ENCODE measurements at places on chromosomes 2 and 18.

DNA sequence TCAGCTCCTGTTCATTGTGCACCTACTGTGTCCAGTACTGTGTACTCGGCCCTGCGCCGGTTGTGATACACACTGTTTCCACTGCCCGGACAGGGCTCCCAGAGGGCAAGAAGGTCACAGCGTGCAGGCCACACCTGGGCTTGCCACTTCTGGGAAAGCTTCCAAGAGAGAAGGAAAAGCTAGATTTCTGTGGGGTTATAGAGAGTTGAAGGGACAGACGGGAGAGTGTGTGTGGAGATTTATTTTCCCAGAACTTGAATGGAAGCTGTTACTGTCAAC, 3.8 kb upstream of the CNDP1 start:
- DNase-seq = no peak

- no peak for DNase-seq
These were observed 25.1 kb upstream of the TXNDC2 start for GRCh38 chr18:9860682-9861081.

DNA sequence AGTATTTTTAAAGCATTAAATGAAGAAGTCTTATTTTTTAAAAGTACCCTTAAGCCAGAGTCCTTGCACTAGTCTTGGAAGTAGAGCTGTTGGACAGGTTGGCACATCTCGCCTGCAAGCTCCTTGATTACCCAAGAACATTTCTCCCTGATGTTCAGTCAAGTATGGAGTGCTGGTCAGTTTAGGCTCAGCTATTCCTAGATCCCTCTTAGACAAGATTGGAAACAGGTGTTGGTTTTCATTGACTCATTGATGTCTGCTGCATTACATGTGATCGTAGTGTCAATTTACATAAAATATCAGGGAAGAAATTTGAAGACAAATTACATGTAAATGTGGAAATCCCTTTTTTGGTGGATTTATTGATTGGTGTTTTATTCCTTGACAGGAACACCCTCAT, 170.4 kb downstream of the ZNF407 start:
- no peak for DNase-seq

- DNase-seq = no peak
These were observed 142.8 kb upstream of the ALPP start for GRCh38 chr2:232235716-232236115.

DNA sequence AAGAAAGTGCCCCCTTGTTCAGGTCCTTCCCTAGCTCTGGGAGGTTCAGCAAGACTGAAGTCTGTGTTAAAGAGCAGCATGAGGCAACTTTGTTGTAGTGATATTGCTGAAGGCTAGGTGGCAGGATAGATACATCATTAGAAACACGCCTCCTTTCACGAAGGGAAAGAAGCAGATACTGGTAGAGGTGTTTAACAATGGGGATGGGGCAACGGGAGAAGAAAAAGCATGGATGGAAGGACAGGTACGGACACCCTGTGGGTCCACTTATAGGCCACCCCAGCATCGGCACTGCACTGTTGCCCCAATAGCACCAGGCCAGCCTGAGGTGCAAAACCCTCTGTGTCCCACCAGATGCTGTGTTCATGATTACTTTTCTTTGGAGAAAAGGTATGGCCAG, 3.5 kb upstream of the IGFBP5 start:
- no peak for DNase-seq

- no peak for DNase-seq
These were observed 53.6 kb downstream of the DYM start for GRCh38 chr18:49406863-49407262.

DNA sequence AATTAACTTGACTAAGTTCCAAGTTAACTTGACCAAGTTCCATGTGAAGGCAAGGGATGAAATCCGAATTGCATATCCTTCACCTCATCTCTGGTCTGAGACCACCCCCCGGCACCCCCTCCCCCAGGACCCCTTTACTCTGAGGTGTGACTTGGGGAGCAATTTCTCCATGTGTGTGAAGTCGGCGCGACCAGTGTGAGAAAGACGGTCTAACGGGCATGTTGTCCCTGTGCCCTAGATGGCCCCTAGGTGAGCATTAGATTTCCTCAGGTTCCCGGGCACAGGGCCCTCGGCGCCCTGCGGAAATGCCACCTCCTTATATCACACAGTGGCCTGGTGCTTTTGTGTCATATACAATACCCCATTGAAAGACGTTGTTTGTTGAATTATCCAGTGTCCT, 137.1 kb downstream of the CTIF start:
- DNase-seq = no peak

- DNase-seq = no peak
These were observed 488.9 kb downstream of the DLGAP1 start for GRCh38 chr18:3966246-3966641.

- no peak for DNase-seq
These were observed 181.2 kb downstream of the PPP1R1C start for GRCh38 chr2:182166841-182167240.

- DNase-seq = no peak
These were observed 98.9 kb downstream of the RNF144A start for GRCh38 chr2:7016148-7016547.

GRCh38 chr18:54223568-54224241, 764 bp downstream of the MBD2 start:
- peak; percentile 32 for DNase-seq

DNA sequence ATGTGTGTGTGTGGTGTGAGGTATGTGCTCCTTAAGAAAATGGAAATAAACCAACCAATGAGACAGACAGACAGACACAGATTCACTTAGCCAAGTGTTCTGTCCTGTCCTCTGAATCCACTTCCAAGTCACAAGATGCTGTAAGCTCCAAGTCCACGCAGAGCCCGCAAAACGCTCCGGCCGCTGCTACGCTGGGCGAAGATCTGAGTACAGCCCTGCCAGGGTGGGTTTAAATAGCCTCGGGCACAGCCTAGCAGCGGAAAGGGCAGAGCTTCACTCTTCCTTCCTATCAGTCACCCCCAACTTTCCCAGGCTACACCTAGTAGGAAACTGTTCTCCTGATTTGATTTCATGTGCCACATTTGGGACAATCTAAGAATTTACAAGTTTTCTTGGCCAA, 121.2 kb upstream of the ANKRD30BL start:
- no peak for DNase-seq

GRCh38 chr2:17951563-17951962, 73.1 kb downstream of the KCNS3 start:
- DNase-seq = no peak

DNA sequence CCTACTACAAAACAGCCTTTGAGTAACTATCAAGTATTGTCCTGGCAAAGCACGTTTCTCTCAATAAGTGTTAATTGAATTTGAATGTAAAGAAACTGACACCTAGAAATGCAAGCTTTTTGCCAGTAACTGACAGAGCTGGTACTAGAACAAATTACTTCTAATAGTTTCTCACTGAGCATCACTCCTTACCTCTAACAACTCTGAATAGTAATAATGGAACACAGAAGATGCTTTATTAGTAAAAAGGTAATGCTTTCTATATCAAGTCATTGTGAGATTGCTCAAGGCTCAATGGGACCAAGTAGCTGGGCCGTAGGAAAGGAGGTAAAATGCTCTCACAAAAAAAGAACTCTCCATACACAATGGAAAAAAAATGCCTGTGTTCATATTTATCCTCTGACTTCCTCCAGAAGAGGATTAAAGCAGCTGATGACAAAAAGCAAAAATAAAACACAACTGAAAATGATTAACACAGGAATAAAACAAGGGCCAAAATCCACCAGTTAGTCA, 11.8 kb downstream of the RASGRP3 start:
- DNase-seq = no peak

- no peak for DNase-seq
These were observed 2.1 kb downstream of the METTL8 start for GRCh38 chr2:171431677-171432167.

DNA sequence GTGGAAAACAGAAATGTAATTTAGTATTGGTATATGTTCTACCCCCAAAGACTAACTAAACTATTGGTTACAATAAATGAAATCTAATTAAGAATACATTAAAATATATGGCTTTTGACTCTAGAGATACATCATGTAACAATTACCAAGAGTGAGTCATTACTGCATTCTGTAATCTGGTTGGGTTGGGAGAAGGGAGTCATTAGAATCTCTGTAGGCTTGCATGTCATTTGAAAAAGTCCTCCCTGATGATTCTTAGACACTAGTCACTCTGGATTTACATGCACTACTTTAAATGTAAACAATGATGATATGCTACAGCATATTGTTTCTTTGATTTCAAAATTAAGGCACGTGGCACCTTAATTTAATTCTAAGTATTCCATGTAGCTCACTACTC, 293.4 kb upstream of the CHST9 start:
- no peak for DNase-seq

Data from effector CD4-positive, alpha-beta T cell (primary cell).